Neural crest cell (in vitro differentiated cells): ENCODE measurements at places on chromosomes 1 and 21.

GRCh38 chr1:2151911-2152310 lies 42.7 kb downstream of the FAAP20 start:
- no peaks in the 10 kb centered on the region for H3K27me3 ChIP-seq
- H3K27ac ChIP-seq: no peak overlapping the region
- H3K36me3 ChIP-seq: peaks cover 9% of the 10 kb centered on the region

GRCh38 chr21:36126208-36126565 lies 8.7 kb upstream of the CBR3 start:
- peaks cover 11% of the 10 kb centered on the region for H3K4me1 ChIP-seq
- no peaks in the 10 kb centered on the region for H3K36me3 ChIP-seq
- no peak for DNase-seq
- H3K27ac ChIP-seq: no peak overlapping the region
- H3K4me3 ChIP-seq: no peak overlapping the region

GRCh38 chr1:8015036-8015808 lies 10.9 kb downstream of the ERRFI1 start:
- peak; percentile 55 for DNase-seq
- no peak overlapping the region for H3K27ac ChIP-seq
- no peak overlapping the region for H3K4me3 ChIP-seq
- no peaks in the 10 kb centered on the region for H3K36me3 ChIP-seq

DNA sequence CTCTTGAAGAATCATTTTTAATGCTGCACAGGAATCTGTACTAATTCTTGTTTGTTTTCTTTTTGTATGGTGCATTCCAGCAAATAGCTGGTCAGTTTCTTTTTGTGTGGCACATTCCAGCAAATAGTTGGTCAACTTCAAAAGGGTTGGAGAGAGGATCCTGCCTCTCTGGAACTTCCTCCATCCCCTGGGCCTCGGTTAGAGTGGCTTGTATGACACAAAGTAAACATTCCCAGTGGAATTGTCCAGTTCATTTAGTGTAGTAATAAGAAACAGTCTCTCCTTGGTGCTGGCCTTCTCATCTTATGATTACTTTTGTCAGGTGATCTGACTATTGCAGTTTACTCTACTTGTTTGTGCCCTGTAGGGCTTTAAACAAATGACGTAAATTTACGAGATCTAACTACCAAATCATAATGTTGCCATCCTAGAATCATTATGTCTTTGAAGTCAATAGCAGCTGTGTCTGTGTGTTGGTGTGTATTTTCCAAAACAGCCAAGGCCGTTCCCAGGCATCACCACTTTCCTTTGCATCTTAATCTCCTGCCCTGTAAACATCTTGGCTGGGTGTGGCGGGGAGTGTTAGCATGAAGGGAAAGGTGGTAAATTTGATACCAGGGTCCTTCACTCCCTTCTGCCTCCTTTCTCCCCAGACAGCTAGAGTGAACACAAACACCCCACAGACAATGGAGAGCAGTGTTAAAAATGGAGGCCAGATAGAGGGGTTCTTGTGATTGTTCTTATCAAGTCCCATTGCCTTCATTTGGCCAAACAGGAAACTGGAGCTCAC lies 77.9 kb downstream of the CDC7 start:
- DNase-seq: no peak
- peaks cover 24% of the 10 kb centered on the region for H3K4me1 ChIP-seq
- no peaks in the 10 kb centered on the region for H3K36me3 ChIP-seq
- H3K27me3 ChIP-seq: no peaks in the 10 kb centered on the region

- H3K27ac ChIP-seq: peak overlapping the region; percentile 40
- peaks cover 17% of the 10 kb centered on the region for H3K4me1 ChIP-seq
- peaks cover 36% of the 10 kb centered on the region for H3K36me3 ChIP-seq
- no peak for DNase-seq
- H3K27me3 ChIP-seq: no peaks in the 10 kb centered on the region
- peak overlapping the region; percentile 3 for H3K4me3 ChIP-seq
These were observed 64.5 kb upstream of the FAM3B start for GRCh38 chr21:41251961-41252642.

- no peaks in the 10 kb centered on the region for H3K27me3 ChIP-seq
- no peak for DNase-seq
- no peak overlapping the region for H3K4me3 ChIP-seq
- H3K36me3 ChIP-seq: peaks cover 2% of the 10 kb centered on the region
- no peak overlapping the region for H3K27ac ChIP-seq
These were observed 148.5 kb downstream of the DHRS3 start for GRCh38 chr1:12469493-12469892.

- no peak for DNase-seq
- H3K4me3 ChIP-seq: no peak overlapping the region
- no peaks in the 10 kb centered on the region for H3K27me3 ChIP-seq
- no peaks in the 10 kb centered on the region for H3K36me3 ChIP-seq
- no peaks in the 10 kb centered on the region for H3K4me1 ChIP-seq
- H3K27ac ChIP-seq: no peak overlapping the region
These were observed 99.2 kb downstream of the PROX1 start for GRCh38 chr1:214086945-214087344.

DNA sequence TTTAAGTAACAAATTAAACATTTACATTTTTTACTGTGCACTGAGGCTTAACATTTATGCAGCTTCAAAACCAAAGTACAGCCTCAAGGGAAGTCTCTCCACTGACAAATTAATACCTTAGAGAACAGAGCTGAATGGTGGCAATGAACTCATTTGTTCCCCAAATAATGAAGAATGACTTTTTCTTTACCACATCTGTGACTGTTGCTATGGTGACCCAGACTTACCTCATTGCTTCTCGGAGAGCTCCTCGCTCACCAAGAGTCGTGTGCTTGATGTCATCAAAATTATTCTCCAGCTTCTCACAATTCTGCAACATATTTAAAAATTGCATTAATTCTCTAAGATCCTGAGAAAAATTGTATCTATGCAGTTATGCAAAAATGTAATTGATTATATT lies 92.9 kb downstream of the DPYD start:
- H3K4me1 ChIP-seq: peaks cover 6% of the 10 kb centered on the region
- peak overlapping the region; percentile 72 for H3K27ac ChIP-seq
- no peak overlapping the region for H3K4me3 ChIP-seq
